ENCODE measurements at places on chromosomes 5 and 9.
A peak's percentile ranks its signal among the peaks of the same experiment; 100 is the strongest.

DNA sequence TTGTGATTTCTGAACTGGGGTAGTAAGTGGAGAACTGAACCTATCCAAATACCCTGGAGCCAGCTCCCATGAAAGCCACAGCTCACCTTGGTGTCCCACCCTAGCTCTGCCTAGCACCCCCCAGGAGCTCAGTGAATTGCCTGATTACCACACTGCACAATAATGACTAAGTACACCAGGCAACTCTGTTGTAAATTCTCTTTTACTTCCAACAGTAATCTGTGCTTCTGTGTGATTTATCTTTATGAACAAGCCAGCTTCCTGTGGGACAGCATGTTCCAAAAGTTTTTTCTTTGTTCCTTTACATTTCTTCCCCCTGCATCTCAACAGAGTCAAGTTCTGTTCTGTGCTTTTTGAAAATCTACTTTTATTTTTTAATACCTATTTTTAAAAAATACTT, 22.1 kb upstream of the GRPEL2 start:
- no peak for DNase-seq

DNA sequence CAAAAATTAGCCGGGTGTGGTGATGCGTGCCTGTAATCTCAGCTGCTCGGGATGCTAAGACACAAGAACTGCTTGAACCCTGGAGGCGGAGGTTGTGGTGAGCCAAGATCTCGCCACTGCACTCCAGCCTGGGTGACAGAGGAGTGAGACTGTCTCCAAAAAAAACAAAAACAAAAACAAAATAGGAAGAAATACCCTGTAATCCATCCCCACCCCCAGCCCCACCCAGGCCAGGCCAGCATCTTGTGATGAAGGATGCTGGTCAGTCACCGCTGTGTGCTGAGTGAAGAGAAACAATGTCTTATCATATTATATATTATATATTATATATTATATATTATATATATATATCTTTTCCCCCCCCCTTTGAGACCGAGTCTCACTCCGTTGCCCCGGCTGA, 15.4 kb upstream of the CCIN start:
- no peak for DNase-seq

GRCh38 chr9:81002242-81002641, 687.1 kb downstream of the TLE1 start:
- peak; percentile 13 for DNase-seq

DNA sequence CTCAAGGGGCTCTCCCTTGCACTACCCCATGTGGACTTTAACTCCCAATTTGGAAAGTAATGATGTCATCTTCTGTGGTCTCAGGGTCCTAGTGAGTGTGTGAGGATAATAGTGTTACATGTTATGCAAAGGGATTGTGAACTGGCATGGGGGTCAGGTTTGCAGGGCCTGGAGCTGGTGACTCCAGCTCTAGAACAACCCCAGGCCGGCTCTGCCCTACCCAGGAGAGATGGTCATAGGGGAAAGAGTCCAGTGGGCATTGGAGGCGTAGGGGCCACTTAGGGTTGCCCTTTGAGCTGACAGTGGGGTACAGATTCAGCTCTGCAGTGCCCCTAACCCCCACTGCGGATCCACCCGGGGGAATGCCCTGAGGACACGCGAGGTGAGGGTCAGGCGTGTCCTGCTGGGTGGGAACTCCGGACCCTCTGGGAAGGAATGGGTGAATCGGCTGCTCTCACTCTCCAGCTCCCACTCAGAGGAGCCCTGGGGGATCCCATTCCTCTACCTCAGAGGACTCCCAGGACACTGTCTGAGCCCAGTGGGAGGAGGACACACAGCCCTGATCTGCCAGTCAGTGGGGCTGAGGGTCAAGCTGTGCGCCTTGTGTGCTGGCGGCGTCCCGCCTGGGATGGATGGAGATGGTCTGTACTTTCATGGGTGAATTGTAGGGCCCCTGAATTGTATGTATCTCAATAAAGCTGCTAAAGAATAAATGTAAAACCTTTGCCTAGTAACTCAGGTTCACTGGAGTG, 2.5 kb upstream of the NKD2 start:
- DNase-seq = no peak

- DNase-seq = no peak
These were observed 220.3 kb downstream of the NR3C1 start for GRCh38 chr5:143182901-143183820.

Measured in naive thymus-derived CD4-positive, alpha-beta T cell (primary cell).